ENCODE measurements at places on chromosomes 5 and 9.

GRCh38 chr5:149042865-149043264 is 20.0 kb downstream of the SH3TC2 start:
- DNase-seq: no peak

- DNase-seq: no peak
These were observed 98.3 kb upstream of the PHYKPL start for GRCh38 chr5:178330791-178331404.

- DNase-seq: no peak
These were observed 300.3 kb downstream of the EFNA5 start for GRCh38 chr5:107370396-107370968.

DNA sequence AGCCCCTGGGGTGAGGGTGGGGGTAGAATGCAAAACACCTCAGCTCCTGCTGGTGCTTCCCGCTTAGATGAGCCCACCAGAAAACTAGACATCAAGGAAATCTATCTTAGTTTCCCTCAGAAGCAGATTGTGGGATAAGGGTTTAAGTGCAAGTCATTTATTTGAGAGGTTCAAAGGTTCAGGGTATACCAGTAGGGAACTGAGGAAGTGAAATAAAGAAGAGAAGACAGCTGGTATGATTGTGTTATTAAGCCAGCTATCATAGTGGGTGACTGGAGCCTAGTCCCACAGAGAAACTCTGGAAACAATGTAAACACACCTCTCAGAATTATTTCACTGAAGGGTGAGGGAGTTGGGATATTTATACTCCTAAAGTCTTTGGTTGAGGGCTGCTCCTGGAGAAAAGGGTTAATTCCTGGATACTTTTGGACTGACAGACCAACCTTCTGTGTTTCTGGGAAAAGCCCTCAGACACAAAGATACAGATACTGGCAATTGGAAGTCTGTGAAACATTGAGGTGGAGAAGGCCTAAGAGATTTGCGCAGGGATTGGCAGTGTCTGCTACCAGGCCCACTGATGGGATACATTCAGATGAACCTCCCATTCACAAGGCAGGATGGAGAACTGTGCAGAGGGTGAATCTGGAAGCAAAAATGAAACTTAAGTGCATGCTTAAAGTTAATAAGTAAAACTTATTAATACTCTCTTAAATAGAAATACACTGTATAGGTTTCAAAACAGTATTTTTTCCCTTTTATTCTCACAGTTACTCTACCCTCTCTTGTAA is 6.4 kb upstream of the DCTN4 start:
- no peak for DNase-seq

GRCh38 chr9:126982215-126983002 is 67.8 kb downstream of the RALGPS1 start:
- DNase-seq: no peak

DNA sequence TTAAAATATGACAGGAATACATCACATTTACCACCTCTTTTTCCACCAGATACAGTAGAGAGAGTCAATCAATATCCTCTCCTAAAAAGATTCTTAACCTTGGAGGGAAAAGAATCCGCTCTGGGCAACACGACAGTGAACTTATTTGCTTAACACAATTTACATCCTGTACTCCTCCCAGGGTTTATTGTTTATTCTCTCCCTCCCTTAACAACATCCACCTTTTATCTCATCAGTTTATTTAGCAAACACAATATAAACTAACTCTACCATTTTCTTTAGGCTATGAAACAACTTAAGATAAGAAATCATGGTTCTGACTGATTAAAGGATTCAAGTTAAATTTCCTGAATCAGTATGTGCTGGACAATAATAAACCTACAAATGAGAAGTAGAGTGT is 50.9 kb downstream of the CERT1 start:
- no peak for DNase-seq

GRCh38 chr5:75405296-75405695 is 68.3 kb downstream of the HMGCR start:
- DNase-seq: no peak

- DNase-seq: no peak
These were observed at the start of gene LEAP2 for GRCh38 chr5:132873119-132873929. LEAP2 (plus strand) TSS chr5:132873668; CDS start chr5:132873695, 27 bp downstream.

- no peak for DNase-seq
These were observed 1604.5 kb upstream of the NUDT12 start for GRCh38 chr5:105167092-105167491.

DNA sequence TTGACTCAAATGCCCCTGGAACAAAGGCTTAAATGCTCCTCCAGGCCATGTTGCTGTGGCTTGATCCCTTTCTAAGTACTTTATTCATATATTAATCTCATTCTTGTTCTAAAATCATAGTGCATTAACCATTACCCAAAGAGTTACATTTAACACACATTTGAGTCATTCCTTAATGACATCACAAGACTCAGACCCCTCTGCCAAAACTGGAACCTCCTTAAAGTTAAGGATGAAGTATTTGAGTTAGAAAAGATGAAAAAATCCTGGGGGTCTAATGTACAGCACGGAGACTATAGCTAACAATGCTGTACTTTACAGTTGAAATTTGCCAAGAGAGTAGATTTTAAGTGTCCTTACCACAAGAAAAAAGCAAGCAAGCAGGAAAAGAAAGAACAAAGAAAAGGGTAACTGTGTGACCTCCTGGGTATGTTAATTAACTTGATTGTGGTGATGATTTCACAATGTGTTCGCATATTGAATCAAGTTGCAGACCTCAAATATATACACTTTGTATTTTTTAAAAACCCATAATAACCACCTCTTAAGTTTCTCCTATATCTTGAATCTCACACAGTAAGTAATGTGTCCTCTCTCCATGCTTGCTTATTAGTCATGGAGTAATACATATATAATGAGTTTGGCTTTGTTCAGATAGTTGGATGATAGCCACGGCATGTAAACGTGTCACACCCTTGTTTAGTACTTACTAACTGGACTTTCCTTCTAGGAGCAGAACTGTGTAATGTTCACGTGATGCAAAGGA is 376.9 kb downstream of the SEMA5A start:
- no peak for DNase-seq

DNA sequence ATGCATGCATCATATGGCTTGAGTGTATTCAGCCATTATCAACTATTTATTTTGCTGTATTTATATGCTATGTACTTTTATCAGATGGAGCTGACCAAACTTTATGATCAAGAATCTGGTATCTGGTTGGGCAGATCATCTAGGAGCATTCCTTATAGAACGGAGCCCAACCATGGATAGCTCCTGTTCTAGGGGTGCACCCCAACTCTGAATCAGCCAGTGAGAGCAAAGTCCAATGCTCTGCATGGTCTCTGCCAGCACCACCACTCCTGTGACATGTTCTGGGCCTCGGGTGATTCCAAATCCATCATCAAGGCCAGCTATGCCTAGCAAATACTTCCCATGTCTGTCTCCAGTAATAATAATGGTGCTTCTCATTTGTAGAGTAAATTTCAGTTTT is 517.5 kb downstream of the AGTPBP1 start:
- DNase-seq: no peak

DNA sequence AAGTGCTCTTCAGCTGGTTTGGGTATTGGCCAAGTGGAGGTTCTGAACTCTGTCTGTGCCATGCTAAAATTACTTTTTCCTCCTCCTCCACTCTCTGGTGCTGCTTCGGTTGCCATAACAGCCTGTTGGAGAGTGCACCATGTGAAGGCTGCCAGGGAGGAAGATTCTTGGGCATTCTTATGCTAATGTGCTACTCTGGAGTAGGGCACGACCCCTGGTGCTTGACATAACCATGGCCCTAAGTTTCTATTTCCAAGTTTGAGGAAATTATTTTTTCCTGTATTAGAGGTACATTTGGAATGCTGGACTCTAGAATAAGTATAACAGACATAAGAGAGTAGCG is 111.6 kb downstream of the ARHGAP26 start:
- no peak for DNase-seq

GRCh38 chr5:13003457-13003856 is 941.0 kb downstream of the DNAH5 start:
- no peak for DNase-seq

DNA sequence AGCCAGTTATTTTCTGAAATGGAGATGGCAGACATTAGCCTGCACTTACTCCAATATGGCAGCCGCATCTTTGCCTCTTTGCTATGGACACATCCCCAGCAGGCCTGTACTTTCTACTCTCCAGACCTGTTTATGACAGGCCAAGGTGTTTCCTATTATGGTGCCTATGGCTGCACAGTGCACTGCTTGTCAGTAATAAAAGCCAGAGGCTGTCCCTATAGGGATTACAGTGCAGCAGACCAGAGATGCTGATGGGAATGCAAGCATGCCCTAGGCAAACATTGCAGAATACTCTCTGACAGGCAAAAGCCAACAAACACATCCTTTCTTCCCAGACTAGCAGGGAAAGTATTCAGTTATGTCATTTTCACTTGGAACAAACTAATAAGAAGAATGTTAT is 442.9 kb downstream of the RAB3C start:
- no peak for DNase-seq

GRCh38 chr5:176486189-176486757 is 38.1 kb downstream of the FAF2 start:
- no peak for DNase-seq

DNA sequence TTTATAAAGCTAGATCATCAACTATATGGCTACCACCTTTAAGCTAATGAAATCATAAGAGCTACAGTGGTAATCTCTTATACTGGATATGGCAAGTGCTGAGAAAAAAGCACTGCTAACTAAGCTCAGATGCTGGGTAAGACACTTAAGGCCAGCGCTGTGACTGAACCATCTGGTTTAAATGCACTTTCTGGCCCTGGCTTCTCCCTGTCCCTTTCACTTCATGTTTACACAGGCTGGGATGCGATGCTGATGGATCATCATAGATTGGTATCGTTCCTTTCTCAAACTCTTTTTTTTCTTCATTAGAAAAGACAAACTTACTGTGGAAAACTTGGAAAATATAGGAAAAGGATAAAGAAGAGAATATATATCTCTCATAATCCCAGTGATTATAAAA is 52.3 kb downstream of the KIF24 start:
- DNase-seq: no peak

DNA sequence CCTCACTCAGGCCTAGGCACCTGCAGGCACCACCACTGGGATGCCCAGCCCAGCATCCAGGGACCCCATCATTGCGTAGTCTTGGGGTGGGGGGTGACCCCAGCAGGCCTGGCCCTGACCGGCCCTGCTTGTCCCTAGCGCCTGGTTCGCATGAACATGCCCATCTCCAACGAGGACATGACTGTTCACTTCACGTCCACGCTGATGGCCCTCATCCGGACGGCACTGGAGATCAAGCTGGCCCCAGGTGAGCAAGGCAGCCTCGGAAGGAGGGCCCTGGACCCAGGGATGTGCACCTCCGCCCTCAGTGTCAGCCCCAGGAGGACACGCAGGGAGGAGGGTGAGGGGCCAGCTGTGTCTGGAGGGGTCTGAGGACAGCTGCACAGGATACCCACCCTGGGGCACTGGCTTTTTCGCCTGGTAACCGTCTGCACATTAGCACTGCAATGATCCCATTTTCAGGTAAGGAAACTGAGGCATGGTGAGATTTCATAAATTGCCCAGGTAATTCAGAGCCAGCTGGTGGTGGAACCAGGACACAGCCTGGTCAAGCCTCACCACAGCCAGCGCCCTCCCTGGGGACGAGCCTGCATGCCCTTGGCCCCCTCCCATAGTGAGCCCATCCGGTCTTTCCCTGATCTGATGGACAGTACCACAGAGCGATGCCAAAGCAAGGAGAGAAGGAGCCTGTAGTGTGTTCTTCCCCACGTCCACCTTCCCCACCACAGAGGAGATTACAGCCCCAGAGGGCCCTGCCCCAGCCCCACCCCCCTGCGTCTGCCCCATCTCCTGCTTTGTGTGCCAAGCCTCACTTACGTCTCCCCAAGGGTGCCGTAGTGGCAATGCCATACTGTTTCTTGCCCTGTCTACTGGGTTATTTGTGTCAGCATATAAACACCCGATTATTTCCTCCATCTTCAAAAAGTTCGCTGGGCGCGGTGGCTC is 228.3 kb downstream of the CACNA1B start:
- no peak for DNase-seq

DNA sequence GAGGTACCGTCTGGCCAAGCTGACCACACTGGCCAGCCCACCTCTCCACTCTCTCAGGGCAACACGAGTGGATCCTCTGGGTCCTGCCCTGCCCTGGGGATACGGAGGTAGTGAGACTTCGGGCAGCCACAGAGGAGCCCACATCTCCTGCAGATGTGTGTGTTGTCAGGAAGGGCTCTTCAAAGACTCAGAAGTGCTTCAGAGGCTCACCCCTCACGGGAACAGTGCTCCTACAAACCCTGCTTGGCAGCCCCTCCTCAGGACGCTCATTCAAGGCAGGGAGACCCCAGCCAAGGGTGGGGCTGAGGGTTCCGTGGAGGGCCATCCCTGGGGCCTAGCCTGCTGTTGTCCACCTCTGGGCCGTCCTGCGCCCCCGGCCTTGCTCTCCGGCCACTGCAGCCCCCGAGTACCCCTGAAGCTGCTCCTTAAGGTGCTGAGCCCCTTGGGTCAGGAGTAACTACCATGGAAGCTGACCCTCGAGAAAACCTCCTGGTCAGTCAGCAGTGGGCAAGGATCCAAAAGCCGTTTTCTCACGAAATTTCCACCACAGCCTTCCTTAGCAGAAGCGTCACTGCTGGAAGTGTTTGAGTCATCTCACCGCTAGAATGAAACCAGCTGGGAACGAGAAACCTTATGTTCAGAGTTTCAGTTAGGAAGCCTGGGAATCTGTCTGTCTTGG is 23.2 kb upstream of the LRRC14B start:
- no peak for DNase-seq

GRCh38 chr5:135759149-135759784 is 75.2 kb upstream of the SLC25A48 start:
- DNase-seq: no peak

- DNase-seq: no peak
These were observed at the start of gene LCNL1 for GRCh38 chr9:136982232-136983051. LCNL1 (plus strand) TSS chr9:136982993; CDS start chr9:136983587, 594 bp downstream.

GRCh38 chr9:70683841-70684240 is 269.4 kb upstream of the KLF9 start:
- DNase-seq: no peak

DNA sequence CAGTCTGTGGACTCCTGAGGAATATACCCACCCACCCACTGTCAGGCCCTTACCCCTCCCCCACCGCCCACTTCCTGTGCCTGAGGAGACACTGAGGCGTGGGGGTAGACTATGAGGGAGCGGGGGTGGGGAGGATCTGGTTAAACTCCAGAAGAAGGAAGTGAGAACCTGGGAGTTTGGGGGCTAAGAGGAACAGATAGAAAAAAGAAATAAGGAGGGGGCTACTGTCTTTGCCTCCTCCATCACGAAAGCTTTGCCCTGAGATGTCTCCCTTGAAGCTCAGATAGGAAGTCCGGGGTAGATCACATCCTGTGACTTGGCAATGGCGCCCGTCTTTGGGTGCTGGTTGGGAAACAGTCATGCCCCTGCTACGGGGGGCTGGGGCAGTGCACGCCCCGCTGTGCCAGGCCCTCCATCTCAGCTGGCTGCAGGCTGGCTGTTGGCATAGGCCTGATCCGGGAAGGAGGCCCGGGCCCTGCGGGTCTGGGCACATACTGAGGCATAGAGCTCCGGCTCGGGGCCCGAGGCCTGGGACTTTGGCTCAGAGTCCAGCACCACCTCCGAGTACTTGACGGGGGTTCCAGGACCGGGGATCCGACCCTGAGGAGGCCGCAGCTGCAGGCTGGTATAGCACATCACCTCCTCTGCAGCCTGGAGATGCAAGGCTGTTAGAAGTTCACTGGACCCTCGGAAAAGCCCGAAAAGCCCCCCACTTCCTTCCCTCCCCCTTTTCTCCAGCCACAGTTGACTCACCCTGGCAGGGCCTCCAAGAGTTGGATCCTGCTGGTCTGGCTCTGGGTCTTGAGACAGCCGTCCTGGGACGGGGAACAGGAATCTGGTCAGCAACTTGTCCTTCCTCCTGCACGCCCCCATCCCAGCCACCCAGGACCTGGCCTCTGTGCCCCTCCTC is 1.0 kb downstream of the SIT1 start:
- DNase-seq: peak; percentile 45
